Aorta (tissue), 5 donors: ENCODE measurements at places on chromosomes 2 and 18. TPM values are rescaled to one million over a fixed set of nuclear protein-coding genes. Genes with fewer than 3 reads are reported as not detected.

The G6PC2 gene
- not detected for total RNA-seq

The TEX261 gene
- 58.1 TPM for total RNA-seq

The POTEJ gene
- not detected for total RNA-seq

The LYG2 gene
- total RNA-seq, result not detected

The DNAJC5G gene
- total RNA-seq, result not detected

The TIA1 gene
- total RNA-seq, result 150 TPM

The VWC2L gene
- total RNA-seq, result not detected

The FAM124B gene
- 2.4 TPM for total RNA-seq

The IL36B gene
- not detected for total RNA-seq

The ZNF2 gene
- 3.1 TPM for total RNA-seq

The MOCOS gene
- total RNA-seq, result 4.4 TPM

The GCG gene
- not detected for total RNA-seq

The LIMS3 gene
- 16.6 TPM for total RNA-seq

The HSBP1L1 gene
- 7.9 TPM for total RNA-seq
